ENCODE measurements at places on chromosomes 5 and 9. TPM values are rescaled to one million over a fixed set of nuclear protein-coding genes. Genes with fewer than 3 reads are reported as not detected.

DNA sequence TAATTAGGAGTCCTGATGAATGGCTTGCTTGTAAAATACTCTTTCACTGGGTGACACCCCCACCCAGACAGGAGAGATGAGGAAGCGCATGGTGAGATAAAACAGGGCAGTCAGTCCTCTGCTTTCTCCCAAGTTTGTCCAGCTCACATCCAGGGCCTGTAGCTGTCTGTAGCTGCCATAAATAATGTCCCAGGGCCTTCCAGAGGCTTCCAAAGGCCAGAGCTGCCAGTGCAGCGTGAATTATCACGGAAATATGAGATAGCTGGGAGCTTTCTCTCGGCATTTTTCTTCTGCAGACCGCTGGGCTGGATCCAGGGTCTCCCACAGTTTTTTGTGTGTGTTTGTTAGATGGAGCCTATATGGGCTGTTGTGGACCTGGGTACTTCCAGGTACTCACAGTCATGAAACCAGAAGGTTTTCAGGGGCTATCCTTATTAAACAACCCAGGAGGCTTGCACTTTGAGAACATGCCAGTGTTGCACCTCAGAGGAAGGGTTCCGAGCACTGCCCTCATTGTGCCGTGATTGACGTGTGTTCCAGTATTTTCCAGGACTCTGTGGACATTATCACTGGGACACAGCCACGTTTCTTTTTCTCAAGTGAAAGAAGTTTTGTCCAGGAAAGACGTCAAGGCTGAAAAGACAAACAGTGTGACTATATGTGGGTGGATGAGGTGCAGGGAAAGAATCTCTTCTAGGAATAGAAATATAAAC is 117.5 kb downstream of the FGF1 start:
- no peak for DNase-seq

GRCh38 chr5:132493241-132493640 is 2.7 kb upstream of the IRF1 start:
- no peak for DNase-seq

DNA sequence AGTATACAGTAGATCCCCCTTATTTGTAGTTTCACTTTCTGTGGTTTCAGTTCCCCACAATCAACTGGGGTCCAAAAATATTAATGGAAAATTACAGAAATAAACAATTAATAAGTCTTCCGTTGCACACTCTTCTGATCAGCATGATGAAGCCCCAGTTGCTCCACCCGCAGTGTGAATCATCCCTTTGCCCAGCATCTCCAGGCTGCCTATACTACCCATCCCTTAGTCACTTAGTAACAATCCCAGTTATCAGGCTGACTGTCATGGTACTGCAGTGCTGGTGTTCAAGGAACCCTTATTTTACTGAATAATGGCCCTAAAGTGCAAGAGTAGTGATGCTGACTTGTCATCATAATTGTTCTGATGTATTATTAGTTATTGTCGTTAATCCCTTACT is 28.9 kb downstream of the SHC3 start:
- DNase-seq, result no peak

DNA sequence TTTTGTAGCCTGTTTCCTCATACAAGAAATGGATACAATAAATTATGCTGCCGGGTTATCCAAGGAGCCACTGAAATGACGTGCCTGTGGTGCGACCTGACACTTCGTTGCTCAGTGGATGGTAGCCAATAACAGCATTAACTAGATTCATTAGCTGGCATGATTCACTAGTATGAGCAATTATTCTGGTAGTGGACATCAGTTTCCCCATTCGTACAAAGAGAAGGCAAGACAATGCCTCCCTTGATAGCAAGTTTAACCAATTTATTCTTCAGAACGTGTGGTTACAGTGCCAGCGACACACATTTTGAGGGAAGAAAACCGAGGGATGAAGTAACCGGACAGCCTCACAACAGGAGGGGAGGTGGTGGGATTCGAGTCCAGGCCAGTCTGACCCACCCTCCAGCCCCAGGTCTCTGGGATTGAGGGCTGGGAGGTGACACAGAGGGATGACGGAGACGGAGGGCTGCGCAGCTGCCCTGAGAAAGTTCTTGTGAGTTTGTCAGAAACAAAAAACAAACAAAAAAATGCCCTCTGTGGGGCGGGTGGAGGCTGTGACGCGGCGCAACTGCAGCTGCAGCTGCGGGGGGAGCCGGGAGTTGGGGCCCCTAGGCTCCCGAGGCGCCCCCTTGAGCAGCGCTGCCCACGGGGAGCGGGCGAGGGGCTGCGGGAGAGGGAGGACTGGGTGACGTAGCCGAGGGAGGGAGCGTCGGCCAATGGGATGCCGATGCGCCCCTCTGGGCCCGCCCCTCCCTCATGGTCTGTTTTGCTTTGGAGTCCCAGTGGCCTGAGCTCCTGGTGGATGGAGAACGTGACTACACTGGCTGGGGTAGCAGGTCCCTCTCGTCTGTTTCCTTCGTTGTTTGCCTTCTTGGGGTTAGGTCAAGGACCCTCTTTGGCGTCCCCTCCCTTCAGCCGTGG is 10.9 kb downstream of the LHX2 start:
- no peak for DNase-seq

- no peak for DNase-seq
These were observed 47.6 kb upstream of the ZFAND5 start for GRCh38 chr9:72412483-72413040.

- DNase-seq, result peak; percentile 91
These were observed 53.9 kb downstream of the ZNF474 start for GRCh38 chr5:122183098-122183787.

GRCh38 chr9:20408513-20408912 is 213.8 kb downstream of the MLLT3 start:
- no peak for DNase-seq

GRCh38 chr5:109693535-109694400 is 4.0 kb downstream of the MAN2A1 start:
- DNase-seq, result no peak

DNA sequence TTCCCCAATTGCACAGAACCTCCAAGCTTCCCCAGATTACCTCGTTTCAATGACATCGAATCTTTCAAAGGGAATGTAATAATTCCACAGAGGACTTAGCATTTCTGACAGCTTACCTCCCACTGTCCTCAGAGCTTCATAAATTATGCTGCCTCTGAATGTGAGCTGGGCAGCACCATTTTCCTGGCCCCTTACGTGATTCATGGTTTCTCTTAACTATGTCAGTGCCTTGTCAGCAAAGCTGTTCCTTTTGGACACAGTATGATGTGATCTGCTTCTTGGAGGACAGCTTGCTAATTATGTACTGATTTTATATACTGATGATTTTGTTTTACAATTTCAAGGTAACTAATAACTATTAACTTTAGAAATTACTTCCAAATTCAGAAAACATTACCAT is 27.7 kb upstream of the SSBP2 start:
- DNase-seq, result peak; percentile 7

GRCh38 chr5:151745071-151745705 is 13.2 kb downstream of the ATOX1 start:
- no peak for DNase-seq

DNA sequence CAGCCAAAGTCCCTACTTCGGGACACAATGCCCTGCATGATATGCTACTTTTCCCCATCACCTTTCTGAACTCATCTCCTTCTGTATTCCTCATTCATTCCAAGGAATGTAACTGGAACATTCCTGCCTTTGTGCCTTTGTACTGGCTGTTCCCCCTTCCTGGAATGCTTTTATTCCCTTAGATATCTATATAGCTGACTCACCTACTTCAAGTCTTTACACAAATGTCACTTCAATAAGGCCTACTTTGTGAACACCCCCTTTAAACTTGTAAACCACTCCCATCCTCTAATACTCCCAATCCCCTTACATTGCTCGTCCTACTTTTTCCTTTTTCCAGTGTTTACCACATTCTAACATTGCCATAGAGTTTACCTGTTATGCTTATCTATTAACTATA is 2.4 kb downstream of the NOL6 start:
- no peak for DNase-seq

GRCh38 chr9:92607773-92608172 is 62.2 kb downstream of the IPPK start:
- no peak for DNase-seq

DNA sequence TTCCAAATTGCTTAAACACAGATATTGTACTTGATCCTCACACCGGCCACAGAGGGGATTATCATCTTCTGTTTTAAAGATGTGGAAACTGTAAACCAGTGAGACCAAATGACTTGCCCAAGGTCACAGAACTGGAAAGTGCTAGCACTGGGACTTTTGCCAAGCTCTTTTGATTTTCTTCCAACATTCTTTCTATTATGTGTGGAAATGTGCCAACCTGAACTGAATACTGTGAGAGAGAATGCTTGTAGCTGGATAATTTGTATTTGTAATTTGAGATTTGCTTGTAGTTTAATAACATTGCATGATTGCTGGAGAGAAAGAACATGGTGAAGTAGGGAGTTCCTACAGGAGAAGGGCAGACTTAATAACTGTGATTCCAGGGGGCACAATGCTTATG is 977.9 kb upstream of the NUDT12 start:
- DNase-seq, result peak; percentile 34

The ARHGEF39 gene
- total RNA-seq, result 6.4 TPM

The GBGT1 gene
- 8.6 TPM for total RNA-seq

The HRH2 gene
- total RNA-seq, result 1.3 TPM

DNA sequence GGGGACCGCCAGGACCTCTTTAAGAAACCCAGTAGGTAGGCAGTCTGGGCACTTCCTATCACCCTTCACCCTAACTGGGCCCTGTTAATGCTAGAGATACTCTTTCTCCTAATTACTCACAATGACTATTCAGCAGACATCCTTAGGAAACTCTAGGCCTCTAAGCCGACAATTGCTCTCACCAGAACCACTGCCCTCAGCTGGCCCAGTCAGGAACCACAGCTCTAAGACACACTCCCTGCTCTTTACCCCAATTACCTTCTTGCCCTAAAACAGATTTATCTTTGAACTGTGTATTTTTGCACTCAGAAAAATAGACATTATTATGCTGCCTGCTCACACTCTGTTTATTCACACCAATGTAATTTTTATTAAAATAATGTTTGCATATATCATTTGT is 432.6 kb upstream of the SLC30A5 start:
- peak; percentile 60 for DNase-seq

GRCh38 chr5:128395073-128395472 is 143.0 kb downstream of the FBN2 start:
- DNase-seq, result no peak
